ENCODE measurements at places on chromosomes 2 and 18. TPM values are rescaled to one million over a fixed set of nuclear protein-coding genes. Genes with fewer than 3 reads are reported as not detected.

Gene IL1B
- 2.7 TPM for total RNA-seq

DNA sequence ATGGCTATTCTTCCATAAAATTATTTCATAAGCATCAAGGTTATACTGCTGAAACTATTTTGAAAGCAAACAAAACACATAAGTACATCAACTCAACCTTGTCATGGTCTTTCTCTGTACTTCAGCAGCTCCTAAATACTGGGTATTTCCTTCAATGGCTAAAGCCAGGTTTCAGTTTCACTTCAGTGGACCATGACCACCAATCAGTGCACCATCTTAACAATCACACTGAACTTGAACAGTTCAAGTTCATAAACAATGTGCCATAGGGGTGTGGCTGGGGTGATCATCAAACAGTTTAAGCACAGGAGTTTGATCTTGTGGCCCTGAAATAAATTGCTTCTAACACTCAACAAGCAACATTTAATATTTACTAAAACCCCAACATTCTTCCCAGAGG is 124.1 kb upstream of the FIGN start:
- no peaks in the 10 kb centered on the region for H3K36me3 ChIP-seq
- no peak overlapping the region for H3K27ac ChIP-seq
- no peaks in the 10 kb centered on the region for H3K4me1 ChIP-seq
- H3K27me3 ChIP-seq, result no peaks in the 10 kb centered on the region
- no peak for DNase-seq

Gene NOP58
- total RNA-seq, result 55.5 TPM

DNA sequence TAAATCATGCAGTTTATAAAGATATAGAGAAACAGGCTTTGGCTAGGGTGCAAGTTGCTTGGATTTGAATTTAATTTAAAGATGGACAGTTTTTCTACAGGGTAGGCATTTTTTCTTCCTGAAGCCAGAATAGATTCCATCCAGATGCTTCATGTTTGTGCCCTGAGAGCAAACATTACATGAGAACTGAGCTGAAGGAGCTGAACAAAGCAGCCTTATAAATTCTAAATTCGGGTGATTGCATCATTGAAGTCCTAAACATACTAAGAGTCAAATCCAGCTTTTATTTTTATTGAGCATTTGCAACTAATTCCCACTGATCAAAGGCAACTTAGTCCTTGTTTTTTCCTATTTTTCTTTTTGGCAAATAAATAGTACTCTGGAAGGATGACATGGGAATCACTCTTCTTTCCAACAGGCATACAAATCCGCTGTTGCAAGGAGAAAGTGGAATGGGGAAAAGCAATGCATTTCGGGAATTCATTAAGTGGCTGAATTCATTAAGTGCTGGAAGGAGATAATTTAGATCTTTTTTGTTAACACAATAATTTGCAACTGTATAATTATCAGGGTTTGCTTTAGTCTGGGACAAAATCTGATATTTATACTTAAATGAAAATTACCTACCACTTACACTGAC is 828.0 kb downstream of the SLC4A3 start:
- H3K27ac ChIP-seq, result no peak overlapping the region
- no peaks in the 10 kb centered on the region for H3K27me3 ChIP-seq
- no peaks in the 10 kb centered on the region for H3K36me3 ChIP-seq

Gene GULP1
- total RNA-seq, result 41.8 TPM

All from ovary (tissue), 10 donors.